ENCODE measurements at places on chromosomes 1 and 21.
A peak's percentile ranks its signal among the peaks of the same experiment; 100 is the strongest.

DNA sequence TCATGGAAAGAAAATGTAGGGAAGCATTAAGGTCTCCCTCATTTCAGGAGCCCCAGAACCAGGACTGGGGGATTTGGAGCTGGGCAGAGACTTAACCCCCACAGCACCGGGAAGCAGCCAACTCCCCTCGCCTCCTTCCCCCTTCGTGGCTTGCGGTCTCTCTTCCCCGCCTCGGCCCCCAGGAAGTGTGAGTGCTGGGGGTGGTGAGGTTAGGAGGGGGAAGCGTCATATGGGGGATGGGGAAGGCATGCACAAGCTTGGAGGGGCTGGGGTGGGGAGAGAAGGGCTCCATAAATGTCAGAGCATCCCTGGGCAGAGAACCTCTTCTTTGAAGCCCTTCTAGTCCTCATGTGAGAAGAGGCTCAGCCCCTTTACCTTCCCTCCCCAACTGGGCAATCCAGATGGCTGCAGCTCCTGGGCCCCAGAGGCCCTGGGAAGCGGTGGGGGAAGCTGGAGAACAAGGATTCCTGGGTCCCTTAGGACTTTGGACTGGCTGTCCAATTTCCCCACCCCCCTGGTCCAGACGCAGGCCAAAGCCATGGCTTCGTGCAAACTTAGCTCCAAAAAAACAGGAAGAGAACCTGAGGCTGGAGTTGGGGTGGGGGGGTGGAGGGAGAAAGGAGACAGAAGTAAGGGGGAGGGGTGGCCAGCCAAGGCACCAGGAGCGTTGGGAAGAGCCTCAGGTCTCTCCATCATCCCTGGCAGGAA lies 7.8 kb downstream of the ZBTB7B start:
- DNase-seq = no peak

DNA sequence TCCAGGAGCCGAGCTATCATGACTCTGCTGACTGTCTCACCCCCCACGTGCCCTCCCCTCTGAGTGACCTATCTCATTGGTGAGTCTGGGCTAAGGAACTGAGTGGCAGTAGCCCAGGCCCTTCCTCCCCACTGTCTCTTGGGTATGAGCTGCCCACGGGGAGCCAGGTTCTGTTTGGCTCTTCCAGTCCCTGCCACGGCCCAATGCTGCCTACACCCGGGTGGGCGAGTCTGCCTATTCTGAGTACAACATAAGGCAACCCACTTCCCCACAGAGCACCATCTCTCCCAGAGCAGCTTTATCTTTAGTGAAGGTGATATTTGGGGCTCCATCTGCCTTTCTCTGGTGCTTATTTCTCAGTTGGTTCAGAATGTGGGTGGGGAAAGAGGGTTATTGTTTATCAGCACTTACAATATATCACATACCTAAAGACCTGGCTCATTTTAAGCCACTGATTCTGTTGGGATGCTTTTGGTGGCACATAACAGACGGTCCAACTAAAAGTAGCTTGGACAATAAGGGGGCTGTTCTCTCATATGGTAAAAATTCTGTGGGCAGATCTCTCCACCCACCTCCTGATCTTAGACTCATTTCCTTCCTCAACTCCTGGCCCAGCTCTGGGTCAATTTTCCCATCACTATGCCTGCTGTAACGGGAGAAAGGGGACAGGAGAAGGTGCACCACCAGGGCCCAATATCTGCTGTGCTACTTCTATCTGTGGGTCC lies 27.7 kb upstream of the VWA5B1 start:
- DNase-seq = no peak

GRCh38 chr1:2624735-2625300 lies 8.0 kb downstream of the MMEL1 start:
- no peak for DNase-seq

DNA sequence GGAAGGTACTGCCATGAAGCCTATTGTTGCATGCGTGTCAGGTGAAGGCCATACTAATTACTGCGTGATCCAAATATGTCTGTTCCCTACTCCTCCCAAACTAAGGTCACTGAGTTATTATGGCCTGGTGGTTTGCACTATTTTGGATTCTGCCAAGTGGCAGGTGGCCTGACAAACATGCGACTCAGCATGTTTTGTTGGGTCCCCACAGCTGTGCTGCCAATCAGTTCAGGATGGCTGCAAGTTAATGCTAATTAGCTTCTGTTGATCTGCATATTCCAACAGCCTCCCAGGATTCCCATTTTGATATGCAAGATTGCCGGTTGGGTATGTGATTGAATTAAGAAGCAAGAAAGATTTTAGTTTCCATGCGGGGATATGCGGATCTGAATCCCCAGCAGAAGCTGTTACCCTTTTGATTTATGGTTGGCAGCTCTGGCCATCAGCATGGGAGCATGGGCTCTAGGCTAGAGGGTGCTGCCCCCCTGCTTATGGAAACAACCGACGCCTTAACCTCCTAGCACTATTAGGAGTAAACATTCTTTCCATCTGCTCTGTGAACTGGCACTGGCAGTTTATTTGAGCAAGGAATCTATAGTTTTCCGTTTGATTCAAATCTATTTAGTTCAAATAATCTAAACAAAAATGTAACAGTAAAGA lies 429.8 kb upstream of the C1orf87 start:
- no peak for DNase-seq

GRCh38 chr1:15051882-15052528 lies 101.5 kb upstream of the TMEM51 start:
- DNase-seq = no peak

DNA sequence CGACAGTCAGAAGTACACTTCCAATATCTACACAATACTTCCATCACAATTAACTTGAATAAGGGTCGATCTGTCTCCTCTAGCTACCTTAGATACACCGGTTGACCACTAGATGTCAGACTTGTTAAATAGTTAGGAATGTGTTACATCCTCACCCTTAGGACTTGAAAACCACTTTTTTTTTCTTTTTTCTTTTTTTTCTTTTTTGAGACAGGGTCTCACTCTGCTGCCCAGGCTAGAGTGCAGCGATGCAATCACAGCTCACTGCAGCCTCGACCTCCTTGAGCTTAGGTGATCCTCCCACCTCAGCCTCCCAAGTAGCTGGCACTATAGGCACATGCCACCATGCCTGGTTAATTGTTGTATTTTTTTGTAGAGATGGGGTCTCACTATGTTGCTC lies 120.4 kb upstream of the GREM2 start:
- DNase-seq = no peak

DNA sequence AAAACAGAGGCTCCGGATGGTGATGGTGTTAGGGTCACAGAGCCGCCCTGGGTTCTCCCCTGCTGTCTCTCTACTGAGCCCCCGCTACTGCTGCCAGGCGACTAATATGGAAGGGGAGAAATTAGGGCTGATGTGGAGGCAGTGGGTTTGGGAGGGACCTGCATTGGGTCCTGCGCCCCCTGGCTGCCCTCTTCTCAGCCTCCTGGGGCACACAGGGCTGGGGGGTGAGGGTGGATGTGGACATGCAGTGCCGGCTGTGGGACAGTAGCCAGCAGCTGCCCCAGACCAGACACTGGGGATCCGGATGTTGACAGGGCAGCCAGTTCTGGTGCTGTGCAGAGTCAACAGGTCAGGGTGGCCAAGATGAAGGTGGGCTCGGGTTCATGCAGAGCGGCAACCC lies 1.5 kb upstream of the CLCNKB start:
- DNase-seq = no peak

DNA sequence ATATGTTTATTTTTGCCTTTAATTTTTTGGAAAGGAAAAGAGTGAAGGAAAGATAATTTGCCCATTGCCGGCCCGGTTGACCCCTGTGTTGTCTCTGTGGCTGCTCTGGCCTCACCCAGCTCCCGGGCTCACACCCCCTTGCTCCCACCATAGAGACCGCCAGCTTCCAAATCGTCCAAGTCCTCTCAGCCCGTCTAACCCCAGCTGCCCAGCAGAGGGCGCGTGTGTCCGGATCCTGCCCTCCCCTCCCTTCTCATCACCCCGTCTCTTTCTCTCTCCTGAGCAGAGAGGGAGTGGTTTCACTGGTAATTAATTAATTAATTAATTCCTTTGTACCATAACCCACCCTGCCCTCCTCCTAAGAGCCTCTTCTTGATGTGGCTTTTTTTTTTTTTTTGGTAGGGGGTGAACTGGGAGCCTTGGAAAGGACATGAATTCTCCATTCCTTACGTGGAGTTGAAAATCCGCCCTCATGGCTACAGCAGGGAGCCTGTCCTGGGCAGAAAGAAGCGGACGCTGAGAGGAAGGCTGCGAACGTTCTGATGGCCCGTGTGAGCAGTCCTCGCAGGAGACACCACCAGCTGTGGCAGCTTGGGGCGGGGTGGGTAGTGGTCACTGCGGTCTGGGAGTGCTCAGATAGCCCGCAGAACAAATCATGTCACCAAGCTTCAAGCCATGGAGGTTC lies 45.9 kb downstream of the KIAA0040 start:
- DNase-seq = peak; percentile 71

DNA sequence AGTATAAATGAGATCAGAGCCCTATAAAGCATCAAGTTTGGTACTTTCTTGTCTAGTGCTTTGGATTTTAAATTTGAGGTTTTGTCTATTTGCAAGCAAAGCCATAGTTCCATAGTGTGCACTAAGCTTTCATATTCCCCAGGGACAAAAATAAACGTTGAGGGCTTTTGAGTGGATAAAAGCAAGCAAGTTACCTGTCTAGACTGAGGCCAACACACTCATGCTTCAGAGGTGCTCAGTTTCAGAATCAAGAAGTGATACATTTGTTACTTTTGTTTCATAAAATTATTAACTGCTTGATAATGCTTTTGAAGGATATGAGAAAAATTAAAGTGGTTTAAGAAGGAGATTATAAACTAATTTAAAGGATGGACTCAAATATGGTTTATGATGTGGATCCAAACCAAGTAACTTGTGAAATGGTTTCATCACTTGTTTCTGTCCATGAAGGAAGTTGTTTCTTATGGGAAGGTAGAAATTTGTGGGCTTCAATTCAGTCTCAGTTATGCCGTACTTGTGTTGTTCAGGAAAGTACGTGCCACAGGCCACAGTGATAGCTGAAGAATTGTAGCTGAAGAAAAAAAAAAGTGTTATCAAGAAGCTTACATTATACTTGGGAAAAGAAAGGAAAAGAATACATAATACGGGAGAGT lies 71.2 kb downstream of the CHRM3 start:
- no peak for DNase-seq

- DNase-seq = no peak
Observed at GRCh38 chr1:36836196-36836883, 198.0 kb downstream of the GRIK3 start.

DNA sequence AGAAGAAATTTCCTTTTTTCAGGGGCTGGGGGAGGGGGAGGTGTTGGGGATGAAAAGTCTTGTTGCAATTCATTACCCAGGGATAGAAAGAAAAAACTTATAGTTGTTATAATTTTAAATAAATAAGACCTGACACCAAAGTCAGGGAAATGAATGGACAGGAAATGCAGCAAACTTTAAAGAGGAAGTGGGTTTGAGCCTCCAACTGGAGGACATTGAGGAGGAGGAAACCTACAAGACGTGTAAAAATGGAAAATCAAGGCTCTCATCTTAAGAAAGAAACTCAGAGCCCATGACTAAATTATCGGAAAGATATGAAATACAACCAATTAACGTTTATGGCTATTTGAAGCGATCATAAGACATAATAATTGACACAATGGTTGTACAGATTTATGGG lies 54.4 kb downstream of the NIBAN1 start:
- no peak for DNase-seq

DNA sequence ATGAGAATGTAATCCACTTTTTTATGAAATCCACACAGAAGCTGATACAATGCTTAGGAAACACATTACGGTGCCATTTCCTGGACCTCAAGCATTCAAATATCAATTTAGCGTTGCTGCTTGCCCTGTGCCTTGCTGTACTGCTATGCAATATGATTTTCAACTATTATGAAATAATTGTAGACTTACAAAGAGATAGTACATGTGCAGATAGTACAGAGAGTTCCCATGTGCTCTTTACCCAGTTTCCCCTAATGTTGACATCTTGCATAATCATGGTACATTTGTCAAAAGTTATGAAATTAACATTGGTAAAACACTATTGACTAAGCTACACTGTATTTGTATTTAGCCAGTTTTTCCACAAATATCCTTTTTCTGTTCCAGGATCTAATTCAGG lies 37.7 kb upstream of the PTBP2 start:
- DNase-seq = no peak

DNA sequence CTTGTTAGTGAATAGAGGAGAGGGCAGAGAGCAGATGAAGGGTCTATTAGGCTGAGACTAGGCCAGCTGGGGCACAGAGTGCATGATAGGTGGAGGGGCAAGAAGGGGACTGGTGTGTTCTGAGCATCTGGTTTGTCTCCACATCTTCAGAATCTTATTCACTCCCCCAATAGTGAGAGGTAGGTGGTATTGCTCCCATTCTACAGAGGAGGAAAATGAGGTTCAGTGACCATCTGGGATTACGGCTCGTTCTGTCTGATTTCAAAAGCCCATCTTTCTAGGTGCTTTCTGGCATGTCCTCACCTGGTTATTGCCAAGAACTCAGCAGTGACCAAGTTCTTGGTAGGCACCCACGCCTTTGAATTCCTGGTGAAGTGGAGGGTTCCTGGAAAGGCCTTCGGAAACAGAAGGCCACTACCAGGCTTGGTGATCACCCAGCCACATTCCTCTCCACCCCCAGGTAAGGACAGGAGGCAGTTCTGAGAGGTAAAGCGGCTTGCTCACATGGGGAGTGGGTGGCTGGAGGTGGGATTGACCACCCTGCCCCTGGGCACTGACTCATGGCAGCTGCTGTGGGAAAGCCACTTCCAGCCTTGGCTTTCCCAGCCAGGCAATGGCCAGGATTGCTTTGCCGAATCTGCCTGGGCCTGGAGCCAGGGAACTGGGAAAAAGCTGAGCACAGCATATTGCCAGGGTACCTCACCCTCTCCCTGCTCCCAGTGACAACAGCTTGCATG lies 18.8 kb upstream of the CITED4 start:
- DNase-seq = no peak

DNA sequence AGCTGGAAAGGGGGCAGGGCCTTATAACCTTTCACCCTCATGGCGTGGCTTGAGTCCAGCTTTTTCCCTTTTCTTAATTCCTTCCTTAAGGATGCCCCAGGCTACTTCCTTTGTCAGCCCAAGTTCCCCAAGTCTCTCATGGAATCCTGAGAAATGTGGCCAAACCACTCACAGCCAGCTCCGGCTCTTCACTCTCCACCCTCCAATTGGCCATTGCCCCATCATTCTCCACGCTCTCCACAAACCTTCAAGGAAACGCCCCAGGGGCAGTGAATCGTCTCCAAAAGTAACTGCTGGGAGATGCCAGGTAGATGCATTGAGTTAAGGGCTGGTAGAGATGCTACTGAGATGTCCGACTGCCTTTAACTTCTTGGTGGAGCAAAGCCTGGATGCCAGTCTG lies 113.5 kb upstream of the CD34 start:
- no peak for DNase-seq

- no peak for DNase-seq
Observed at GRCh38 chr1:233791721-233792120, 112.8 kb upstream of the SLC35F3 start.

- no peak for DNase-seq
Observed at GRCh38 chr21:29726044-29726443, 213.8 kb downstream of the GRIK1 start.

GRCh38 chr1:39632682-39633417 lies 6.6 kb downstream of the HEYL start:
- DNase-seq = no peak

DNA sequence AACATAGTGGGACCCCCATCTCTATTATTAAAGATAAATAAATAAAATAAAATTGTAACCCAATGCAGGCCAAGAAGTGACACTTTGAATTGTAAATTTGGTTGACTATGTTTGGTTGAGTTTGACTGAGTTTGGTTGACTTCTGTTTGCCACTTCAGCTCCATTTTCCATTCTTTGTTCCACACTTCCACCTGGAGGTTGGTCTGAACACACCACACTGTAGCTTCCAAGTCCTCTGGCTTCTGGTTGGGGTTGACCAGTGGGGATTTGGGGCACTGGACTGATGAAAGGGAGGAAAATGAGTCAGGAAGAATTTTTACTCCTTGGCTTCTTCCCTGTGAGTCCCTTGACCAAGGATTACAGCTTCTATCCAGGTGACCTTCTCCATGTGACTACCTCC lies 40.6 kb upstream of the DIPK1A start:
- DNase-seq = no peak
